Effector memory CD8-positive, alpha-beta T cell (primary cell): ENCODE measurements at places on chromosomes 3 and 15.

GRCh38 chr3:51550080-51550819 lies 11.7 kb downstream of the RAD54L2 start:
- DNase-seq = no peak

DNA sequence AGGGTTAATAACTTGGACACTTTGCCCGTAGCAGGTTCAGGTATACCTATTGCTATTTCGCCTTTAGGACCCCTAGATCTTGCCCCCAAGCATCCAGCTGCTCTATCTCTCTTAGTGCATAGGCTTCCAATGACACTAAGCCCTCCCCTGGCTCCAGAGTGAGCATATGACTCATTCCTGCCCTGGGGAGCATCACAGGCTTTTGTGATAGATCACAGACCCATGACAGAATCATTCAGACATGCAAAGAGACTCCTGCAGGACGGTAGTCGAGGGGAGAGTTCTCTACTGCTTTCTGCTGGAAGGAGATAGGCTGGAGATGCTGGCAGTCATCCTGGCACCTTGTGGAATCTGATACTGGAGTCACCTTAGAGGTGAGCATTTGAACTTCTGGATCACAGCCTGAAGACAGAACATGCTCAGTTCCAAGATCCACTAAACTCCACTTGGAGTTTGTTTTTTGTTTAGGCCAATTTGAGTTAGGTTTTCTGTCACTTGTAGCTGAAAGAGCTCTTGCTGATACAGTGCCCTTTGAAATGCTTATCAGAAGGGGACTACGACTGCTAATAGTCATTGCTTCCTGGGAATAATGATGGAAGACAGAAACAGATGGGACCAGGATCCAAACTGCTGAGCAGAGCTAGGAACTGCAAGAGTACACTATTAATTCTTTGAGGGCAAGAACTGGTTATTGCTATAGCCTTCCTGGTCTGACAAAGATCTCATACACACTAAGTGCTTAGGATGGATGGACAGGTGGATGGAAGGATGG lies 11.0 kb downstream of the LYSMD2 start:
- DNase-seq = no peak

DNA sequence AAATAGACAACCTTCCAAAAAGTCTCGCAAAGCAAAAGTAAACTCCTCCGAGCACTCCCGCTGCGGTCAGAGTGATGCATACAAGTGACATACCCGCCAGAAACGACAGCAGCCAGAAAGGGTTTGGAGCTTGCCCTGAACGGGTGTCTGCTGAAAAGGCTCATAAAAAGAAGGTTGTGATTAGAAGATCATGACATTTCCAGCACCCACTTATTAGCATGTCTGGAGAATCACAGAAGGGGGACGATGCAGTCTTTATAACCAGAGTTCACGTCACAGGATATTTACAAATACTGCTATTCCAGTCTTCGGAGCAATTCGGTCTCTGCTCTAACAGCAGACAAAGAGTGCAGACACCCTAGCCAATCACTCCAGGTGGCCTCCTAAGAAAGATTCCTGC lies 59.1 kb upstream of the FRMD4B start:
- no peak for DNase-seq

DNA sequence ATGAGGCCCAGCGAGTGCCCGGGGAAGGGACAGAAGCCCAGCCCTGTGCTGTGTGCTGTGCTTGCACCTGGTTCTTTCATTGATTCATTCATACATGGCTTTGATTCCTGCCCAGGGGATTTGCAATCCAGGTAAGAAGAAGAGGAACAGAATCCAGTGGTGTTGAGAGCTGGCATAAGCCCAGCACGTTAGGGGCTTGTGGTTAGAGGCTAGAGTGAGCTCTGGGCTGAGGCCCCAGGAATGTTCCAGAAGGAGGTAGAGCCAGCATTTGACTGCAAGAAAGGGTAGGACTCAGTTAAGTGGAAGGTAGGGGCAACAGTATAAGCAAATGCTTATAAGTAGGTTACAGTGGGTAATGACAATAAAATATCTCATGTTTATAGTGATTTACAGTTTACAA lies 2.3 kb downstream of the VWA5B2 start:
- no peak for DNase-seq

DNA sequence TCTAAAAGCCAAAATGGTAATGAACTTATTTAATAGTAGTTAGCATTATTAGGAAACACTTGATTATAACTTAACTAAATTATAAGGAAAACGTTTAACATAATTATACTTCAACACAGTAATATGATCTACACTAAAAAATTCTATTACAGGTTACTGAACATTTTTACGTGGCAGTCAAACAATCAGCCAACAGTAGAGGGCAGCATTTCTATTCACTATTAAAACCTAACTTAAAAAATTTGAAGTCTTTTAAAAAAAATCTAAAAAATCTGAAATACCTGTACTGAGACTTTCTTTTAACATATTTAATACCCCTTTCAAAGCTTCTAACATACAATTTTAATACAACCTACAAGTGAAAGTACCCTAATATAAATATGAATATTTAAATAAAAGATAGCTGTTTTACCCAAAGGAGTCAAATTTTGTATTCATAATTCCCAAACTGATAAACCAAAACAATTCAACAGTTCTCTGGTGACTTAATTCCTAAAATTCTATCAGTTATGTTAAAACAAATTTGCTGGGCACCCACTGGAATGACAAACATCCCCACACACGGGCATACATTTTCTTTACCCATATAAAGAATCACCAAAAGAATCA lies 41.5 kb downstream of the DLG1 start:
- DNase-seq = peak; percentile 34

DNA sequence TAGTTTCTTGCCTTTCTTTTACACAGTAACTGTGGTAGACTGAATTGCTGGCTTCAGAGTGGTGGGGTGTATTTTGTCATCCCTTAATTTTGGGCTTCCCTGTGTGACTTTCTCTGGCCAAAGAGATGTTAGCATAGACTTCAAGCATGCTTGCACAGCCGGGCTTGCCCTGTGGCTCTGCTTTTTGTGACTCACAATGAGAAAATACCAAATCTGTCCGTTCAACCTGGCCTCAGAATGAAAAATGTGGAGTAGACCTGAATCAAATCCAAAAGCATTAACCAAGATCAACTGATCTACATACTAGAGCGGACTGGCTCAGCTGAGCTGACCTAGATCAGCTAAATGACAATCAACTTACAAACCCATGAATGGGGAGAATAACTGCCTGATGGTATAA lies 51.4 kb downstream of the PLAAT1 start:
- no peak for DNase-seq

GRCh38 chr15:41958002-41958420 lies 14.3 kb downstream of the EHD4 start:
- DNase-seq = no peak

- DNase-seq = no peak
Measured at GRCh38 chr15:39336926-39337325, 244.0 kb upstream of the THBS1 start.
